ENCODE measurements at places on chromosomes 3 and 15. TPM values are rescaled to one million over a fixed set of nuclear protein-coding genes. Genes with fewer than 3 reads are reported as not detected.

- DNase-seq, result no peak
Observed at GRCh38 chr3:59115364-59116232, 65.8 kb upstream of the CFAP20DC start.

DNA sequence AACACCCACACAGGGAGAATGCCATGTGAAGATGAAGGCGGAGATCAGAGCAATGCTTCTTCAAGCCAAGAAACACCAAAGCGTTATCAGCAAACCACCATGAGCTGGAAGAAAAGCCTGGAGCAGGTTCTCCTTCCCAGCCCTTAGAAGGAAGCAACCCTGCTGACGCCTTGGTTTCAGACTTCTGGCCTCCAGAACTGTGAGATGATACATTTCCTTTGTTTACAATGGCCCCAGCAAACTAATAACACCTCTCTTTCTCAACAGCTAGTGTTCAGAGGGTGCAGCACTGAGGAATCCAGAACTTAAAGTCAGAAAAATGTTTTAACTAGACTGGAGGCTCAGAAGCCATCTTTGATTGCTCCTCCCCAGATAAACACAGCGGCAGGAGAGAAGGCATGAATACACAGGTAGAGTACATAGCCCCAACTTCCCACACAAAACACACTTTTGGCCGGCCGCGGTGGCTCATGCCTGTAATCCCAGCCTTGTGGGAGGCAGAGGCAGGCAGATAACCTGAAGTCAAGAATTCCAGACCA lies 132.4 kb upstream of the LPP start:
- peak; percentile 65 for DNase-seq

DNA sequence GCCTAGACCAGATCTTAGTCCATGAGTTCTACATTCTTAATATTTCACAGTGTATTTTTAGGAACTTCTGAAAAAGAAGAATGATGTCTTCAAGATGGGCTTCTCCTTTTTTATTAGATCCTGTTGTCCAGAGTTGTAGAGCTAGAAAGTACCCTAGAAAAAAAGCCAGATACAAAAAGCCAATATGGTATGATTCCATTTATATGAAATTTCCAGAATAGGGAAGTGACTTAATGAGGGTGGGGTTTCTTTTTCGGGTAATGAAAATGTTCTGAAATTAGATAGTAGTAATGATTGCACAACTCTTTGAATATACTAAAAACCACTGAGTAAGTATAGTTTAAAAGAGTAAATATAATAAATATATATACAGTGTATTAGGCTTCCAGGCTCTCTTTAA lies 116.9 kb downstream of the NFKBIZ start:
- no peak for DNase-seq

- DNase-seq, result peak; percentile 63
Observed at GRCh38 chr3:63872135-63872924, 8.7 kb downstream of the ATXN7 start.

- DNase-seq, result no peak
Observed at GRCh38 chr3:25438791-25439555, 10.9 kb downstream of the RARB start.

DNA sequence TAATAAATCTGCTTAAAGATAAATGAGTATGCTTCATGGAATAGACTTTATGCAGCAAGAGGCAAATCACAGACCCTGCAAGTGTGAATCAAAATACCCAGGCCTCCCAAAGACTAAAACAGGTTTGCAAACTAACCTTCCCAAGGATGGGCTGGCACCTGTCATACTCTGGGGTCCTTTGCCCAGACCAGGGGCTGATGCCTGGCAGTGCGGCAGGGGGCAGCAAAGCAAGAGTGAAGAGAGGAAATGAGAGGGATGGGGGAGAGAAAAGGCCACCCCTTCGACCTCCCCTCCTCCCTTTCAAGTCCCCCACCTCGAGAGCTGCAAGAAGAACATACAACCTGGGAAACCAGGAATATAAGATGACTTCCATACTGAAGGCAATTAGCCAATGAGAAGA lies 31.8 kb downstream of the XXYLT1 start:
- no peak for DNase-seq

- no peak for DNase-seq
Observed at GRCh38 chr15:32717426-32718226, at the start of gene GREM1. Gene GREM1 (plus strand): TSS chr15:32718004. CDS start chr15:32730691, 12,687 bp downstream.

DNA sequence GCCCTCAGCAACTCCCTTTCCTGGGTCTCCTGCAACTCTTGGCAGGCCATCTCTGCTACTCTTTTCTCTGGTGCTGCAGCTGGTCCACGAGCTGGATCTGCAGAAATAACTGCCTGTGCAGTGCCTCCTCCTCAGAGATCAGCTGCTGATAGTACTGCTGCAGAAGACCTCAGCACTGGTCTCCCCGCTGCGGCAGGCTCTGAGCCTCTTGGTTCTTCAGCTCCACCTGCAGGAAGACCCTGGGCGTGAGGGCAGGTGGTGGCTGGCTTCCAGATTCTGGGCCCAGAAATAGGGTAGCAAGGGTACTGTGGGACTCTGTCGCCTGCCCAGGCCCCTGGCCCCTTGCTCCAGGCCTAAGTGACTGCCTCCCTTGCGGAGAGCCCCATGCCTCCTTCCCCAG lies 79.7 kb upstream of the C2CD4B start:
- no peak for DNase-seq

GRCh38 chr3:187072102-187072501 lies 67.2 kb downstream of the RPL39L start:
- DNase-seq, result no peak

DNA sequence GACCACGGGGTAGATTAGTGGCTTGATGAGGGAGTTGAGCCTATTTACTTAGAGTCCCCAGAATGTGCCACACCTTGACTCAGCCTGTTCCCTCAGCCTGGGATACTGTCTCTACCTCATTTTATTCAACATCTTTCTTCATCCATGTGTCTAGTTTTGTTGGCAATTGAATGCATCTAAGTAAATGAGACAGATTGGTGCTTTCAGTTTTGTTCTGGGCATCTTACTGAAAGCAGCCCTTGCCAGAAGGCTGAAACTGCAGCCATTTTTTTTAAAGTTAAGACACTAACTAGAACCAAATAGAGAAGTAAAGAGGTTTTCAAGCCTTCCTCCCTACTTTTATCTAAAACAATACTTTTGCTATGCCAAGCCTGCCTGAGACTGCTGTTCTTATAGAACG lies 246.8 kb downstream of the SLCO3A1 start:
- no peak for DNase-seq

- DNase-seq, result no peak
Observed at GRCh38 chr15:101244889-101245668, 6.8 kb downstream of the CHSY1 start.

DNA sequence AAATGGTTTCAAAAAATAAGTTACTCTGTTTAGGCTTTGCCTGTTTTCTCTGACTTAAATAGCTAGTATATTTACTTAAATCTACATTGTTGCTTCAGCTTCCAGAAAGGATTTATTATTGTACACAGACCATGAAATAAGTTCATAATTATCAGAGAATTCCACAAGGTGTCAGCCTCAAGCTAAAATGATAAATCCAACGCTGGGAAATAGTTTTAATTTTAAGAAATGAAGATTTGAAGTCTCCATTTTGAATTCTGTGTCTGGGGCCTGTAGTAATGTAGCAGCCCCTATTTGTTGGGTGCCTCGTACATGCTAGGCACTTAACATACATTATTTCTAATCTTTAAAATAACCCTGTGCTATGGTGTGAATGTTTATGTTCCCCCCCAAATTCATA lies 92.6 kb upstream of the KCNMB2 start:
- no peak for DNase-seq

- no peak for DNase-seq
Observed at GRCh38 chr3:176577447-176577846, 619.8 kb downstream of the TBL1XR1 start.

DNA sequence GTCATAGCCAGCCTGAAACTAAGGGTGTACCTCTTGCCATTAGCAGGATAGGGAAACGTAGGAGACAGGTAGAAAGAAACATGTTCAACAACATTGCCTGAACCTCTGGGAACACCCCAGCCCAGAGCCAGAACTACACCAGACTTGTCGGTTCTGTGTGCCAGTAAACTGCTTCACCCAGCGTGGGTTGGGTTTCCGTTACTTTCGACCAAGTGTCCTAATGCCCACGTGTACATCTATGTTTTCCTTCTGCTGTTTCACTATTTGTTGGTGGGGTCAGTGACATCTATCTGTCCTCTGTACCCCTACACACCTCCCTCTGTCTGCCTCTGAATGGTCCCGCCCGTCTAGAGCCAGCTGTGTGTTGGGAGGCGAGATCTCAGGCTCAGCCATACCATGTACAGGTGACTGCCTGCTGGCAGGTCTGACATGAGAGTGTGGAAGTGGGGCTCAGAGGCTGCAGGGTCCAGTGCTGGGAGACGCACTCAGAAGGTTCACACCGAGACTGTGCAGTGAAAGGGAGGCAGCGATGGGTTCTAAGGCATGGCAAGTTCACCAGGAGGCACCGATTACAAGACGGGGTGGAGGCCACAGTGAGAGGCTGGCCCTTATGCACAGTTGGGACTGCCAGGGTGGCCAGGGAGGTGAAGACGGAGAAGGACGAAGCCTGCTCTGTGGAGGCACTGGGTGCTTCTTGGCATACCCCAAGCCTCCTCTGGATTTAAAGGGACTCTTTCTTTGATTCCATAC lies 36.4 kb downstream of the SSUH2 start:
- no peak for DNase-seq

DNA sequence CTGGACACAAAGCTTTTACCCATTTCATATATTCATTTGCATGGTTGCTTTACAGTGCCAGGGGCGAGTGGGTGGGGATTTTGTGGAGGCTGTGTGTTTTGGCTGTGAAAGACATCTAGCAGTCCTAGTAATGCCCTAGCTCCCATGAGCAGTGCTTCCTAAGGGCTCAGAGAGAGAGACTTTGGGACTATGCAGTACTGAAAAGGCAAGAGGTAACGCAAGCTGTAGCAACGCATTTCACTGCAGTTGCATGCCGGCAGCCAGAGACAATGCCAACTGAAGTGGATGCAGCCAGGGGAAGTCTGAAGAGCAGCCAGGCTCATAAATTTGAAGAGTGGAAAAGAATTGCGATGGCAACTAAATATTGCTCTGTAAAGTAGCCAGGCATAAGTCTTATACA lies 27.4 kb upstream of the ATP10A start:
- DNase-seq, result no peak

The TUBGCP5 gene
- total RNA-seq, result 10.7 TPM

The TMCO5A gene
- total RNA-seq, result 0.35 TPM

The FBXO40 gene
- total RNA-seq, result not detected

Measured in PC-9 (cell line).